NCI-H1105 treated with DMSO at 0.1 percent for 48 hours (cell line): ENCODE measurements at places on chromosomes 1 and 21.

DNA sequence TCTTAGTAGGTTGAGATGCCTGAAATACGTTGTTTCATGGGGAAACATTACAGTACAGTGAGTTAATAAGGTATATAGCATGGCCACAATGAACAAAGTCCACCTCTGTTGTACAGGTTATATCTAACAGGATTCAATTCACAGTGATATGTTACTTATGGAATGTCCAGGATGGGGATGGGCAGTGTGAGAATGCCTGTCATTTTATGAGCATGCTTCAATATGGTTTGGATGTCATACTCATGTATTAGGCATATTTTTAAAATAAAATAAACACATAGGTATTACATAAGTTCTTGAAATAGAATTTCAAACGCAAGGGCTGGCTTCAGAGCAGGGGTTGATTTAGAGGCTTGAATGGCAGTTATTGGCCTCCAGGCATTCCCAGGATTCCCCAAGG, 6.1 kb upstream of the PHLDA3 start:
- no peak for DNase-seq

DNA sequence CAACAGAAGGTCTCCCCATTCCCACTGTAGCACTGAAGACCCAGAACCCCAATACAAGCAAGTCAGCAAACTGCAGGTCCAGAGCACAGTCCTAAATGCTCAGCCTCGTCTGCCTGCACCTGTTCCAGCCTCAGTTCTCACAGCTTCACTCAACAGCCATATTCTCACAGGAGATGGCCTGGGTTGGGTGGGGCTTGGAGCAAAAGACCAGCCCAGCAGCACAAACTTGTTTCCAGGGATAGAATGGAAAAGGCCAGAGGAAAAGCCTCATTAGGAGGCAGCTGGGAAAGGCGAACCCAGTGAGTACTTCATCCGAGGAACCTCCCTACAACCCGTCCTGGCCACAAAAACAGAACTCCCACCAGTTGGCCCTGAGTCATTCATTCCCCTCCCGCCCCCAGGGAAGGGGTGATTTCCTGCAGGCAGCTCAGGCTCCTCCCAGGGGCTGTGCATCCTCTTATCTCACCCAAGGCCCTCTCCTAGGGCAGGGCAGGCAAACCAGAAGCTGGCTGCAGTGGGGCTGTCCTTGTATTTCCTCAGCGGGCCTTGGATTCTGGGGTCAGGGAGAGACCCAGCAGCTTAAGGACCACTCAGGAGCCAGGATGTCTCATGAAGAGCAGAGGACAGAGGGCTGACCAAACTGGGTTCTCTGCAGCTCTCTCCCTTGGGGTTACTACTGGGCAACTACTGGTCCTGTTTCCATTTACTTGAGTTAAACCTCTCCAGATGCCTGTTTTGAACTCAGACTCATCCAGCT, 7.4 kb upstream of the MPL start:
- no peak for DNase-seq

GRCh38 chr21:32772281-32773047, 909 bp upstream of the PAXBP1 start:
- peak; percentile 44 for DNase-seq

DNA sequence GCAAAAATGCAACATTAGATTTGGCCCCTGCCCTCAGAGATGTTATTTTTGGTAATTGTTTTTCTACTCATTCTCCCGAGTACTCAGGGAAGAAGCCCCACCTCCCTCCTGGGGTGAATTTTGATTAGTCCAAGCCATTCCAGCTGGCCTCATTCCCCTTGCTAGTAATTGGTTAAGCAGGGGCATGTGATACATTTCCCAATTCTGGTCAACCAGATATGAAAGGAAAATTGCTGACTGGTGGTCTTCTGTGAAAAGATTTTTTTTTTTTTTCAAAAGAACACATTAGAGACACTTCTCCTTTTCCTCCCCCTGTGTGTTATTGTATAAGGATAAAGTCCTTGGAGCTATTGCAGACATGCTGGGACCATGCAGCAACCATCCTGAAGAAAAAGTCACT, 71.1 kb upstream of the AKT3 start:
- no peak for DNase-seq

- DNase-seq, result no peak
These were observed 39.7 kb downstream of the AZIN2 start for GRCh38 chr1:33120436-33121231.
